ENCODE measurements at places on chromosomes 3 and 15.
A peak's percentile ranks its signal among the peaks of the same experiment; 100 is the strongest.

DNA sequence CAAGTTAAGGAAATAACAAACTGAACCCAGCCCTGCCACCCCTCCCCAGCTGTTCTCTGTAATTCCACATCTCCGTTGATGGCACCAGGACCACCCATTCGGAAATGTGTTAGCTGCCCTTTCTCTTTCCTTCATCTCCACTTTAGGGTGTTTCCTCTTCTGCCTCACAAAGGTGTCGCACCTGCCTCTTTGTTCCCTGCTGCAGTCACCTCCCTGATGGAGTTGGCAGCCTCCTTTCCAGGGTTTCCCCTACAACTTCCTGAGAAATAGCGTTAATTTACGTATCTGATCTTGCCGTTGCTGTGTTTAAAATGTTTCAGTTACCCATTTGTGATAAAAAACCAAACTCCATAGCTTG, 57.3 kb downstream of the GPR171 start:
- no peak for DNase-seq

DNA sequence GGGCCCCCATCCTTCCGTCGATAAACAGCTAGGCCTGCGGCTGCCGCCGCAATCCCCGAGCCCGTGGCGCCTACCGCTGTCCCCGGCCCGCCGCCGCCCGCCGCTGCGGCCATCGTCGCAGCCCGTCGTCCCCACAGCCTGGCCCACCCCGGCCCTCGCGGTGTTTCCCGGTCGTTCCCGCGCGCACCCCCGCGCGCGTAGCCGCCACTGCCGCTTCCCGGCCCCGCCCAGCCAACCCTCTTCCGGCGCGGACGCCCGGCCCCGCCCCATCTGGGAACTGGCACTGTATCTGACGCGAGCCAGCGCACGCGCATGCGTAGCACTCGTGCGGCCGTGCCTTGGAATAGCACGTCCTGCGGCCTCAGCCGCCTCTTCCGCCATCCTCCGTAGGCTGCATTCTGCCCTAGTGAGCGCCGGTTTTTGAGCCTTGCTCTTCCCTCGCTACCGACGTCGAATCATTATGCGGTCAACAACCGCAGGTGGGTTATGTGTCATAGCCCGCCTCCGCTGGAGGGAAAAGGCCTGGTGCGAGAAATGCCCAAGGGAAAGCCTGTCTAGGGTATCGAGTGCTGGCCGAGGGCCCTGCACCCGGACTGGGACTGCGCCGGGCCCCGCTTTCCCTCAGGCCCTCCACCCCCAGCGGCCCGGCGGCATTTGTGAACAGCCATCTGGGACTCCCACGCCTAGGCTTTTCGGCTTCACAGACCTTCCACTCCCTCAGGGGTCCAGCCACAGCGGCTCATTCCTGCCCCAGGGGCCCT, at the start of gene SMARCC1:
TSS of gene SMARCC1 (minus strand) at position 209 of the 761 bp plus-strand sequence. CDS start at position 113, 96 bp downstream.
- DNase-seq, result peak; percentile 97

- DNase-seq, result no peak
Observed at GRCh38 chr3:196140224-196140623, 58.3 kb upstream of the TFRC start.

DNA sequence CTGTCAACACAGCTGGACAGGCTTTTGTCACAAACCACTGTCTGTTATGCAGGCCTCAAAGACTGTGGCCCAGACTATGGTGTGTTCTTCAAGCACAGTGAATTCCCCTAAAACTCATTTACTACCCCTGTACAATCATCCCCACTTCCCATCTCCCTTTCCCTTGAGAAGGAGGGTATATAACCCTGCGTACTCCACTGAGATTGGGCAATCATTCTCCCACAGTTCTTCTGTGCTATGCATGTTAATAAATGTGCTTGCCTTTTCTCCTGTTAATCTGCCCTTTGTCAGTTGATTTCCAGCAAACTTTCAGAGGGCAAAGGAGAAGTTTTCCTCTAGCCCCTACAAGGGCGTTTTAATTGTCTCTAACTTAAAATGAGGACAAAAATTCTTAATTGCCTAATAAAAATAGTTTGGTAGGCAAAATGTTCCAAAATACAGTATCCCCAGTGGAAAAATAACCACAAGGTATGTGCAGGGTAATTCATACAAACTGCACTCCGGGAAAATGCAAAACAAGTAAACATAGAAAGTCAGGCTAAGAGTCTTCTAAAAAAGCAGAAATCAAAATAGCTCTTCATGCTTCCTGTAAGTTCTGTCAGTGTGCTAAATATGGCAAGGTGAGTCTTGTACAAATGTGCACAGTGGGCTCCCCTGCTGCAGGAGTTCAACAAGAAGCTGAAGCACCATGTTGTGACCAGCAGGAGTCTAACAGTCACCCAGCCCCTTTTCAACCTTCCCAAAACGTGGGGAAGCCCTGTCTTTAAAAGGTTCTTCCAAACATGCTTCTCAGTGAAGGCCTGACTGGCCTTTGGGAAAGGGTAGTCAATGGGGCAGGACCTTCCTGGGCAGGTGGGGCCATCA, 10.2 kb downstream of the ATP10A start:
- DNase-seq, result no peak

DNA sequence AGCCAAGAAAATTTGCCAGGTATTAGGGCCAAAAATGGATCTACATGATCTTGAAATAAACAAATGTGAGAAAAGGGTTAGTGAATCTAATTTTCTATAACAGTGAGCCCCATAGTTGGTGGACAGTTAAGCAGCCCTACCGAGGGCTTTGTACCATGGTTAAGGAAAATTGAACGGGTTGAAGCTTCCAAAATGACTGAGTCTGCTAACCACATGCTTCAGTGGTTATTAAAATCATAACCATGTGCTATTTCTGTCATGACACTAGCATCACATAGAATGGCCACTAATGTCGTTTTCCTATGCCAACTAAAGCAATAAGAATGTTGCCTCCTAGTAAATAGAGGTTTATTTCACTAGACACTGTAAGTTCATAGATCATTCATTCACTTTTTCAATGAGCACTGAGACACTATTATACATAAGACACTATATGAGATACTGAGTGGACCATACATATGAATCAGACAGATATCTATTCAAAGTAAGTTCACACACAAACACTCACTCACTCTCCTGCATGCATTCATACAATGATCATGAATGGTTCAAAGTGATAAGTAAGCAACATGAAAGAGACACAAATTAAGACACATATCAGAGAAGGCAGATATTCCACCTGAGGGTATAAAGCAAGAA, 4.3 kb downstream of the SST start:
- no peak for DNase-seq

DNA sequence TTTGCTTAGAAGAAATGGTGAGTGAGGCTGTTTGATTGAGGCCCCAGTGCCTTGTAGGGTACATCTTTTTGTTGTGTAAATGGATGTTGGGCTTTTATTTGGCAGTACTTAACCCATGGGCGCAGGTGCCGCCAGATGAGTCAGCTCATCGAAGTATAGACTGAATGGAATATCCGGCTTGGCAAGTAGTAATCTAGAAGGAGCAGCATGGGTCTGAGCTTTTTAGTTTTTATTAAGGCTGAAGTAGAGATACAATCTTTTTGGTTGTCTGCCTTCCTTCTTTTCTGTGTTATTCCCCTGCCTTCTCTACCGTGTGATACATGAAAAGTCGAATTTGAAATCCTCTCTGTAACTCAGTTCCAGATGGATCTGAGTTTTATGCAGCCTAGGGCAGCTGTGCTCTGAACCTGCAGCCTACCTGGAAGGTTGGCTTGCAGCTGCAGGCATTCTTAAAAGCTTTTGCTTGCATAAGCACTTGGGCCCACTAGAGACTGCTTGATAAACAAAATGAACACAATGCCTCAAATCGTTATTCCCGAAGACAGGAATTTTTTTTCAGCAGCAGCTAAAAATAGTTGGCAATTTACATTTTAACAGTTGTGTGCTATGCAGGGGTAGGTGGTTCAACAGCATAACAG, 177.5 kb upstream of the CGNL1 start:
- DNase-seq, result no peak

- DNase-seq, result no peak
Observed at GRCh38 chr15:79212589-79213157, 69.8 kb upstream of the ANKRD34C start.

DNA sequence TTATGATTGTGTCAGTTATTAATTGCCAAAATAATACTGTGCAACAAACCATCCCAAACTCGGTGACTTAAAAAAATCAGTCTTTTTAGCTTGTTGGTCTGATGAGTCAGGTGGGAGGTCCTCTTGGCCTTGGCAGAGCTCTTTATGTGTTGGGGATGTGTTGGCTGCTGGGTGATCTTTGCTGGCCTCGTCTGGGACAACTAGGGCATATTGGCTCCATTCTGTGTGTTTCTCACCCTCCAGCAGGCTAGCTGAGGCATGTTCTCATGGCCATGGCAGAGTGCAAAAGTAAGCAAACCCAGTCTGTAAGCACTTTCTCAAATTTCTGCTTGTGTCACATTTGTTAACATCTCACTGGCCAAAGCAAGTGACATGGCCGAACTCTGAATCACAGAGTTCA, 251.6 kb downstream of the RPLP1 start:
- peak; percentile 15 for DNase-seq

DNA sequence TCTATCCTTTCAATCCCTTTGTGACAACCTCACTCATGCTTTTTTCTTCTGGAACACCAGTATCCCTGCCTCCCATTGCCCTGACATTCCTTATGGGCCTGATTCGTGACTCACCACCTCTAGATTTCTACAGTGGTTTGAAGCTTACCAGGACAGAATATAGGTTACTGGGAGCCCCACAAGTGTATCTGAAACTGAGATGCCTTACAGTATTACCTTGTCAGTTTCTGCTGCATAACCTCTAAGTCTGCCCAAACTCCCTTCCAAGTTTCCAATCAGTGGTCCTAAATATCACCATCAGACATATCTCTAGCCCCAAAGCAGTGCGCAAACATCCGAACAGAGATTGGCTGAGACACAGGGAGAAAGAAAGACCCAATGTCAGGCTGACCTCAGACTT, 5.6 kb downstream of the CPB1 start:
- no peak for DNase-seq

GRCh38 chr3:65385805-65386204, 652.9 kb downstream of the MAGI1 start:
- DNase-seq, result no peak

DNA sequence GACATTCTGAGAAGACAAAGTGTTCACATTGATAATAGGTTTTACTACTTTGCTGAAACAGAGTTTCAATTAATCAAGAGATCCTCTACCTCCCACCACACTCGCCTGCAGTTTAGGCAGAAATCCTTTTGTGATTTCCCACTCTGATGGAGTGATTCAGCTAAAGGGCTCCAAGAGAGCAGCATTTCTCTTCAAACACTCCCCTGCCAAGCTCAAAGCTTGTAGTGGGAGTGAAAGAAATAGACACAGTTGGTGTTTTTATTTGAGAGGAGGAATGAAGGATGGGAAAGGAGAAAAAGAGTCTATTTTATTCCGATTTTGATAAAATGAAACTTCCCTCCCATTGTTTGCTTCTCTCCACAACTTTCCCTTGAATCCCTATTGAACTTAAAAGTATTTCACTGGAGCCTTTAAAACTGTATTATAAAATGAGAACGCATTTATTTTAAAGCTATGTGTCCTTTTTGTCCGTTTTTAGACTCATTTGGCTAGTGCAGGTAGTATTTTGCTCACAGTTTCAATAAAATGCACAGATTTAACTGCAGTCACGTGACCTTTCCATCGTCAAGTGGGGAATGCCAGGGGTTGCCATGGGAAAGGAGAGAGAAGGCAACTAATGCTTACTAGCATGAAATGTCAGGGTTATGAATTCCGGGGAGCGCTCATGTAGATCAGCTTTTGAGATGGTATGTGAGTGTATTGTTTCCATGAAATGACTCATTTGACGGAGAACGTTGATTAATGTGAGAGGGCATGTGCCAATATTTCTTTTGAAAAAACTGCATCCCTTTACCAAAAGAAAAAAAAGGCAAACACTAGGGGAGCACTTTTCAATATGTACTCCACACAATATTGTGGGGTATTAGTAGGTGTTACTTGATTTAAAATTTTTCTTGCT, 7.7 kb upstream of the OSBPL11 start:
- DNase-seq, result peak; percentile 38

GRCh38 chr3:114721864-114722263, 425.2 kb downstream of the ZBTB20 start:
- no peak for DNase-seq

DNA sequence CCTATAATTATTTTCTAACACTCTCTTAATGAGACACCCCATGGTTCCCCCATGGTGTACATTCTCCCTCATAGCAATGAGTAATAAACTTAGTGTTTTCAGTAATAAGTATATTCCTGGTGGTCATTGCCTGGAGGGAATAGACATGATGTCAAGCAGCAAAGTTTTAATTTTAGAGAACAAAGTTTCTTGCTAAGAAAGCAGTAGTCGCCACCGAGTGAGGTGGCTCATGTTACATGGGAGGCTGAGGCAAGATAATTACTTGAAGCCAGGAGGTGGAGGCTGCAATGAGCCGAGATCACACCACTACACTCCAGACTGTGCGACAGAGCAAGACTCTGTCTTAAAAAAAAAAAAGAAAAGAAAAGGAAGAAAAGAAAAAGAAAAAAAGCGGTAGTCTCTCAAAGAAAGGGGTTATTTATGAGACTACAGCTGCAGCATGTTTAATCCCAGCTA, 2.4 kb upstream of the ELP6 start:
- no peak for DNase-seq

- no peak for DNase-seq
Observed at GRCh38 chr3:20849975-20850374, 664.0 kb upstream of the SGO1 start.

DNA sequence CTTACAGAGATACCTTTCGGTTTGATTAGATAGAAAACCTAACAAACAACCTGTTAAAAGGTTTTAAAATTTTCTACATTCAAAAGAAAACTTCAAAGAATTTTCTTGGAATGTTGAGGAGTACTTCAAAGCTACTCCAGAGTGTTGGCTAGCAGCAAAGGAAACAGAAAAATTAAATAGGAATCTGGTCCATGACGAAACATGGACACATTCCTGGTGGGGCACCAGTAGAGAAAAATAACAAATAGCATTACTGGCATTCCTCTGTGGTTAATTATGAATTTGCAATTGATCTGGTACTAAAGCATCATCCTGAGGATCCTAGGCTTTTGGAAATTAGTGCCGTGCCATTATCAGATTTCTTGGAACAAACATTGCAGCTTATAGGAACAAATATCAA, 59.5 kb upstream of the DPPA4 start:
- DNase-seq, result no peak

- no peak for DNase-seq
Observed at GRCh38 chr3:174099724-174100123, 702.2 kb downstream of the NLGN1 start.

DNA sequence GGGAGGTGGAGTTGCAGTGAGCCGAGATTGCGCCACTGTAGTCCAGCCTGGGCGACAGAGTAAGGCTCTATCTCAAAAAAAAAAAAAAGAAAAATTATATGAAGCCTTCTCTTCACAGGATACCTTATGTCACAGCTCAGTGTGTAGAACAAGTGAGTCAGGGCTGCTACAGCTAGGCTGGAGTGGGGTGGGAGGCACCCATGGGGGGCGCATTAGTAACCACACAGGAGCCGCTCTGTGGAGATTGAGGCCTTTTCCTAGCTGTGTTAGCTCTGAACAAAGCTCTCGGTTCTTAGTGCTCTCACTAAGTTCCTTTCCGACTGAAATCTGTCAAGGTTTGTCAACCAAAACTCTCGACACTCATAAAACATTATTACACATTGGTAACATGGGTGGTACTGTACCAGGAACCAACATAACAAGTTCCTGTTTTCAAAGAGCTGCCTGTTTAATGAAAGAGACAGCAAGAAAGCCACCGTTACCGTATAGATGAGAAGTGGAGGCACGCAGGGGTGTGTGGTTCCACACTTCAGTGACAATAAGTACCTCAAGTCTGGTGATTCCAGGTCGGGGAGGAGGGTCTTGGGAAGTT, 4.5 kb downstream of the LRRC31 start:
- no peak for DNase-seq

GRCh38 chr3:197794115-197794514, 3.1 kb downstream of the LRCH3 start:
- no peak for DNase-seq
